Spleen (tissue), 13 donors: ENCODE measurements at places on chromosomes 11 and 22. TPM values are rescaled to one million over a fixed set of nuclear protein-coding genes. Genes with fewer than 3 reads are reported as not detected.

Gene CRYBB3
- not detected for total RNA-seq

Gene CABP4
- total RNA-seq, result 17.9 TPM

Gene DDI1
- not detected for total RNA-seq

- H3K4me1 ChIP-seq, result peaks cover 22% of the 10 kb centered on the region
- H3K36me3 ChIP-seq, result no peaks in the 10 kb centered on the region
- no peak overlapping the region for H3K4me3 ChIP-seq
- no peaks in the 10 kb centered on the region for H3K27me3 ChIP-seq
These were observed 225.9 kb downstream of the BRD1 start for GRCh38 chr22:49601614-49602321.

DNA sequence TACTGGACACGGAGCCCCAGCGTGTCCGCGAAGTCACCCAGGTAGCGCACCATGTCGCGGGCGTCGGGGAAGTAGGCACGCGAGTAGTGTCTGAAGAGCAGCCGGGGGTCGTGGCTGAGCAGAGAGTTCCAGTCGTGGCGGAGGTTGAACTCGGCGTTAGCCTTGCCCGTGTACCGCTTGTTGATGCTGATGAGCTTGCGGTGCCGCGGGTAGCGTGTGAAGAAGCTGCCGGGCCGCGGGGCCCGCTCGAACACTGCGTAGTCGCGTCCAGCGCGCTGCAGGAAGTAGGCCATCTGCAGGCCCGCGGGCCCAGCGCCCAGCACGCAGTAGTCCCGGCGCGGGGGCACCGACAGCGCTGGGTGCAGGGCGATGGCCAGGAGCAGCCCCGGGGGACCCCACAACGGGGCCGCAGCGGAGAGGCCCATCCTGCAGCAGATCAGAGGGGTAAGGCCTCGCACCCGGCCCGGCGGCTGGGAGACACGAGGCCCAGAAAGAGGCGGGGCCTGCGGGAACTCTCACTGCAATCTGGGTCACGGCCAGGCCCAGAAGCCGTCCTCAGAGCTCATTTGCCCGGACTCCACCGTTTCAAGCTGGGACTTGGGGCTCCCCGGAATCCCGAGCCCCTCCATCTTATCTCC, 723 bp downstream of the FOXRED2 start:
- peak overlapping the region; percentile 75 for H3K4me3 ChIP-seq
- H3K27ac ChIP-seq, result peak overlapping the region; percentile 88
- peak; percentile 80 for DNase-seq
- peaks cover 21% of the 10 kb centered on the region for H3K4me1 ChIP-seq
- H3K36me3 ChIP-seq, result peaks cover 8% of the 10 kb centered on the region

- H3K4me3 ChIP-seq, result no peak overlapping the region
- no peak overlapping the region for H3K27ac ChIP-seq
- DNase-seq, result no peak
- H3K4me1 ChIP-seq, result peaks cover 5% of the 10 kb centered on the region
- H3K36me3 ChIP-seq, result no peaks in the 10 kb centered on the region
These were observed 44.5 kb upstream of the RRM1 start for GRCh38 chr11:4050138-4050537.

GRCh38 chr11:62489204-62489603, 57.4 kb downstream of the AHNAK start:
- no peaks in the 10 kb centered on the region for H3K36me3 ChIP-seq
- no peaks in the 10 kb centered on the region for H3K4me1 ChIP-seq
- DNase-seq, result no peak
- H3K4me3 ChIP-seq, result no peak overlapping the region

- no peak overlapping the region for H3K4me3 ChIP-seq
- no peaks in the 10 kb centered on the region for H3K36me3 ChIP-seq
- DNase-seq, result no peak
These were observed 679.9 kb upstream of the CCDC179 start for GRCh38 chr11:23540101-23540561.

GRCh38 chr11:131859538-131860210, 489.3 kb downstream of the NTM start:
- H3K4me1 ChIP-seq, result no peaks in the 10 kb centered on the region
- no peaks in the 10 kb centered on the region for H3K36me3 ChIP-seq
- H3K4me3 ChIP-seq, result no peak overlapping the region
- H3K27me3 ChIP-seq, result no peaks in the 10 kb centered on the region

DNA sequence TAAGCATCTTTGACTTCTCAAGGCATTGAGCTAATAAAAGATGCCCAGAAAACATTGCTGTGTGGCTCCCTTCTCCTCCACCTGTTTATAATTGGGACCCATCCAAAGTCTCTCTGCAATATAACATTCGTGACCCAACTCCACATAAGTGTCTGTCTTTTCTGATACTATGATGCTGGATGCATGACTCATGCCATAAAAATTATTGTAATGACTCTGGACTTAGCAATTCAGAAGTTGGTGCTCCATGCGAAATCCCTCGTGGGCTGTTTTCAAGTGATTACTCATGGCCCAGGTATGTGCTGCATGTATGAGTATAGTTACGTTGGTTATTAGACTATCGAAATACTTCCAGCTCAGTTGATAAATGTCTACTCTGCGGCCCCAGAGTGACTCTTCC, 11.7 kb downstream of the FJX1 start:
- no peak overlapping the region for H3K27ac ChIP-seq
- H3K36me3 ChIP-seq, result no peaks in the 10 kb centered on the region
- H3K27me3 ChIP-seq, result no peaks in the 10 kb centered on the region
- no peak for DNase-seq
- no peak overlapping the region for H3K4me3 ChIP-seq

DNA sequence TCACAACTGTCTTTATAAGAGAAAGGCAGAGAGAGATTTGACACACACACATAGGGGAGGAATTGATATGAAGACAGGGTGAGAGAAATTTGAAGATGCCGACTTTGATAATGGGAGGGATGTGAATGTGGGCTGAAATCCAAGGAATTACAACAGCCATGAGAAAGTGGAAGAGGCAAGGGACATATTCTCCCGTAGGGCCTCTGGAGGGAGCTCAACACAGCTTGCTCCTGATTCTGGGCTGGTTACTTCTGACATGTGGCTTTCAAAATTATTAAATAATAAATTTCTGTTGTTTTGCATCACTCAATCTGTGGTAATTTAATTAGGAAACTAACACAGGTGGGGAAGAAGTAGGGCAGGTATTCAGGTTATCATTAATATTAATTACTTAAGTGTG, 282.9 kb downstream of the LUZP2 start:
- no peaks in the 10 kb centered on the region for H3K36me3 ChIP-seq
- H3K27me3 ChIP-seq, result no peaks in the 10 kb centered on the region
- no peak overlapping the region for H3K4me3 ChIP-seq
- no peak overlapping the region for H3K27ac ChIP-seq
- no peaks in the 10 kb centered on the region for H3K4me1 ChIP-seq
- no peak for DNase-seq

GRCh38 chr11:72721689-72722049, 30.5 kb downstream of the ARAP1 start:
- H3K4me1 ChIP-seq, result peaks cover 60% of the 10 kb centered on the region
- peak overlapping the region; percentile 81 for H3K4me3 ChIP-seq
- no peaks in the 10 kb centered on the region for H3K27me3 ChIP-seq
- peak overlapping the region; percentile 92 for H3K27ac ChIP-seq

DNA sequence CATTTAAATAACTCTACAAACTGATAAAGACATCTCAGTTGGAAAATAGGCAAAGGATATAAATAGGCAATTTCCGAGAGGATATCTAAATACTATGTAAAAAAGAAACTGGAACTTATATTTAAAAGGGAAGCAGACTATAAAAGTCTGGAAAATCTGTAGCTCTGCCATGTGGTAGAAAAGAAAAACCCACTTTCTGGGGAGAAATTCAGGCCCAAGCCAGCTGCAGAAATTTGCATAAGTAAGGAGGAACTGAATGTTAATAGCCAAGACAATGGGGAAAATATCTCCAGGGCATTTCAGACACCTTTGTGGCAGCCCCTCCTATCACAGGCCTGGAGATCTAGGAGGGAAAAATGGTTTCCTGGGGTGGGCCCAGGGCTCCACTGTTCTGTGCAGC, 97.8 kb upstream of the ZBED5 start:
- no peak overlapping the region for H3K27ac ChIP-seq
- no peak for DNase-seq
- no peaks in the 10 kb centered on the region for H3K4me1 ChIP-seq

DNA sequence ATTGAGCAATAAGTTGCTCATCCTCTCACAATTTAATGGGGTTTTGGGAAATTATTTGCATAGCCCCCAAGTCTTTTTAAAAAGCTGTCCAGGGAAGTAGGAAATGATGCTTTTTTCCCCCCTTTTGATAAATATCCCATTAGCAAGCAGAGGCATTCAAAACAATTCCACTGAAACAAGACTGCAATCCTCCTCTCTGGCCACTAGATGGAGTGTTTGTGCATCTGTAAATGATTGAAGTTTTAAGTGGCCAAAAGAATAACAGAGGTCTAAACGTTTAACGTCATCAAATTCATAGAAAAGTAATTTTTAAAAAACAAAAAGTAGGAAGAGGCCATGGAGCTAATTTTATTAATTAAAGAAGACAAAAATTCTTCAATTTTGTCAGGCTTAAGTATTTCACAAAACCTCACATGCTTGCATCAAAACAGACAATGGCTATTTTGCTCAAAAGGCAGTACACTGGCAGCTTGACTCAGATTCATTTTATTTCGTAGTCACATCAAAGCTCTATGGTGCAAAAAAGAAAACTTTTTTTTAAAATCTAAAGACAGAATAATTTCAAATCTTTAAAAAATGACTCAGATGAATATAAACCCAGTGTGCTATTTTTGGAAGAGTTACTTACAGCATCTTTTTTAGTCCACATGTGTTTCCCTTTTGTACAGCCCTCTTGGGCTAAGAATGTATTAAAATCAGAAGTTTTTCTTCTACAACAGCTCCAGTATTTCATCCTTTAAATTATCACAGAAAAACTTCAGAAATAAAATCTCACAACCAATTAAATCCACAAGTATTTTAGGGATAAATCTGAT, 17.8 kb downstream of the CHORDC1 start:
- DNase-seq, result no peak
- H3K36me3 ChIP-seq, result peaks cover 82% of the 10 kb centered on the region
- no peak overlapping the region for H3K4me3 ChIP-seq
- no peak overlapping the region for H3K27ac ChIP-seq
